DMS 273 treated with DMSO at 0.1 percent for 48 hours (cell line): ENCODE measurements at places on chromosomes 2 and 18.

DNA sequence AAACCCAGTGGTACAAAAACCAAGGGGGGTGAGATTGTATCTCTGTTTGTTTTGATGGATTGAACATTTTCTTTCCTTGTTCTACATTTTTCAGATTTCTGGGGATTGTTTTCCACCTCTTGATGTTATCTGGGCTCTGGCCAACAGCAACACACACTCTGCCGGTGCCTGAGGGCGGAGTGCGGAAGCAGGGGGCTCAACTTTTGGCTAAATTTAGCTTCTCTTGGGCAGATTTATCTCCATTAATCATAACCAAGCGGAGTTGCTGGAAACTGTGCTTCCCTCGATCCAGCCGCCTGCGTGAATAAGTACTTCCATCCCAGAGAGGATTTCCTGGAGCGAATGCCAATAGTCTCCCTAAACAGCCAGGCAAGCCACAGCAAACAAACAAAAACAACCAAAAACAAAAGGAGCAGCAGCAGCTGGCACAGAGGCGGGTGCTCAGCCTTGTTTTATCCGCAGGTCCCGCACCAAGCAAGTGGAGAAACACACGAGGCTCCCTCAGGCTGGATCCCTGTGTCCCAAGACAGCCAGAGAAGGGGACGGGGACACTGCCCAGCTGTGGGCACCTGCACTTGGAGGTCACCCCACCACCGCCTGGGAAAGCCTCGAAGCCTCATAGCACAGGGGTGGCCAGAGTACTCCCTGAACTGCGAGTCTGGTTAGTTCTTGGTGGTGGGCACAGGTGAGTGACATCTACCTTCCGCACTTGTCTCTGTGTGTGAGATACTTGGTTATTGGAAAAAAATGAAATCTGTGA lies 143.4 kb downstream of the NDUFA10 start:
- no peak for DNase-seq

DNA sequence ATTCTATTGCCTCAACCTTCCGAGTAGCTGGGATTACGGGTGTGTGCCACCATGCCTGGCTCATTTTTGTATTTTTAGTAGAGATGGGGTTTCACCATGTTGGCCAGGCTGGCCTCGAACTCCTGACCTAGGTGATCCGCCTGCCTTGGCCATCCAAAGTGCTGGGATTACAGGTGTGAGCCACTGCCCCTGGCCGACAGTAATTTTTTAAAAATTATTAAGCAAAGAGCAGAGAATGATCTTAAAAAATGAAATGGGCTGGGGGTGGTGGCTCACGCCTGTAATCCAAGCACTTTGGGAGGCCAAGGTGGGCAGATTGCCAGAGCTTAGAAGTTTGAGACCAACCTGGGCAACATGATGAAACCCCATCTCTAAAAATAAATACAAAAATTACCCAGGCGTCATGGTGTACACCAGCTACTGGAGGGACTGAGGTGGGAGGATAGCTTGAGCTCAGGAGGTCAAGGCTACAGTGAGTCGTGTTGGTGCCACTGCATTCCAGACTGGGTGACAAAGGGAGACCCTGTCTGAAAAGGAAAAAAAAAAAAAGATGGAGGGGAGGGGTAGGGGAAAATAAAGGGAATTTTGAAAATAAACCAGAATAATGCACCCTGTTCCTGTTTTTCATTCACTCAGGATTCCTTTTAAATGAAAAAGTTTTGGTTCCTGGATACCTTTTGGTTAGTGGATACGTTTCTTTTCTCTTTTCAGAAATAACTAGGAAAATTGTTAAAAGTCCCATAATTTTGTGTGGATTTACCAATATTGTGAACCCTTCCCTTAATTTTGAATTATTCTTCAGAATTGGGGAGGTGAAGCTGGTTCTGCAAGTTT lies 33.9 kb downstream of the MAP4K4 start:
- no peak for DNase-seq

DNA sequence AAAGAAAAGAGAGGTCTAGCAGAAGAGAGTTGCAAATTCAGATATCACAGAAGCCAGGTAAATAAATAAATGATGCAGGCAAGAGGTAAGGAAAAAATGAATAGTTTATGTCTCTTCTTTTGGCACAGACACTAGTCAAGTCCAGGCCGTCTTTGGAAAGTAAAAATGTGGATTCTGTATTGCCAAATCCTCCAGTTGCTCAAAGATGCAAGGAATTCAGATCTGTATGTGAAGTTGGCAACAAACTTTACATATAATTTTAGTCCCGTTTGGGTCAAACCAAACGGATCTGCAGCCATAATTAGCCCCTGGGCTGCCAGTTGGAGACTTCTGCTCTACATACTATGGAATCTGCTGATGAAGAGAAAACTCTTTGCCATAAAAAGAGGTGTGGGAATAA lies 200.5 kb upstream of the RND3 start:
- DNase-seq, result no peak

GRCh38 chr2:24077535-24077877 lies 1.4 kb upstream of the SF3B6 start:
- no peak for DNase-seq

- no peak for DNase-seq
Measured at GRCh38 chr2:240210198-240210965, 69.9 kb upstream of the OTOS start.

DNA sequence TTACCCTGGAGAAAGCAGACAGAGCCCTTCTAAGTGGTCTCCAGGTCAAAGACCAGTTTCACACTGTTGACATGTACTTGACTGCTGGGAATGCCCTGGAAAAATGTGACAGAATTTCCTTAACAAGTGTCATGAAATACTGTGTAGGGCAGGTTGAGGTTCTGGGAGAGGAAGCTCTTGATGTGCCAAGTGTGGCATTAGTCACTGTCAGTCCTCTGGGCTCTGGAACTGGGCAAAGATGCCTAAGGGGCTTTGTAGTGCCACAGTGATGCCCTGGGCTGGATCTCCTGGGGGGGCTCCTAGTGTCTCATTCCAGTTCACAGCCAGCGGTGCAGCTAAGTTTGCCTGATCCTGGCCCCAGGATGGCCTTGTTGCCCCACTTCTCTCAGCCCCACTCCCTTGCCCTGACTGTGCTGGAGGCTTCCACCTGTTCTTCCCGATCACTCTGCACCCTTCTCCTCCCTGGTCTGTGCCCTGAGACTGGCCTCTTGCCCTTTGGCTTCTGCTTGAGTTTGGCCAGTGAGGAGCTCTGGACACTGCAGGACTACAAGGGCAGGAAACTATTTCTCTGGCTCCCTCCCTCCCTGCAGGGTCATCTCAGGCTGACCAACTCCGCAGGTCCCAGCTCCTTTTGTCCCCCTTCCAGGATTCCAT lies 27.0 kb upstream of the FAM124B start:
- DNase-seq, result no peak

GRCh38 chr2:27010139-27010538 lies 22.6 kb upstream of the TMEM214 start:
- DNase-seq, result no peak

DNA sequence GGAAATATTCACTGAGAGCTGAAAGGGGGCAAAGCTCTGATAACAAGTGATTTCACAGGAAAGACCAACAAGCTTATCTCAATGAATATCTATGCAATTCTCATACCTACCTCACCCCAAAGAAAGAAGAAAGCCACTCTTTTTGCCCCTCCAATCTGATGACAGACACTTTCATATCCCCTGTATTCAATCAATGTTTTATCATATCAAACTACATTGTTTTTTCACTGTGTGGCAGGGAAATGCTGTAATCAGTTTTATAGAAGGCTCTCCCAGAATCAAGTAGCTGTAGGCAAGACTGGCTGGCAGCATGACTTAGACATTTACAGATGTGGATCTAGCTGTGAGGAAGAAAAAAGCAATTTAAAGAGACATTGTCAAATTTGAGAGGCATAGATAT lies 81.3 kb upstream of the PIK3C3 start:
- no peak for DNase-seq

- DNase-seq, result no peak
Measured at GRCh38 chr2:158805936-158806335, 10.8 kb downstream of the DAPL1 start.
